DMS 273 treated with DMSO at 0.1 percent for 48 hours (cell line): ENCODE measurements at places on chromosomes 6 and 20.
A peak's percentile ranks its signal among the peaks of the same experiment; 100 is the strongest.

- DNase-seq, result no peak
Measured at GRCh38 chr6:818196-818595, 125.3 kb upstream of the EXOC2 start.

DNA sequence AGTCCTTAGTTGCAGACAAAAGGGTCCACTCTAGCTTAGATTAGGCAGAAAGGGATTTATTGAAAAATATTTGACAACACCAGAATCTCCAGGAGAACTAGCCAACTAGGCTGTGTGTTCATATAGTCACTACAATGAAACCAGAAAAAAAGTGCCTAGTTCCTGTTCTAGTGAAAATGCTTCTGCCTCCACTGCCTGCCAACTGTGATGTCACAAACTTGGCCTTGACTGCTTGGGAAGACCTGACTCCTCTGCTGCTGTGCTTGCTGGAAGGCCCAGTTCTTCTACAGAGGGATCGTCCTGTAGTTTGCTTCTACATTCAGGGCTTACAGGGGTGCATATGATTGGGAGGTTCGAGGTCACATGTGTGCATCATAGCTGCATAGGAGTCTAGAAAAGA, 40.3 kb upstream of the XRN2 start:
- DNase-seq, result no peak

- DNase-seq, result no peak
Measured at GRCh38 chr6:128500014-128500413, 20.4 kb downstream of the PTPRK start.

- DNase-seq, result no peak
Measured at GRCh38 chr6:132007474-132008190, 56.5 kb upstream of the CCN2 start.

DNA sequence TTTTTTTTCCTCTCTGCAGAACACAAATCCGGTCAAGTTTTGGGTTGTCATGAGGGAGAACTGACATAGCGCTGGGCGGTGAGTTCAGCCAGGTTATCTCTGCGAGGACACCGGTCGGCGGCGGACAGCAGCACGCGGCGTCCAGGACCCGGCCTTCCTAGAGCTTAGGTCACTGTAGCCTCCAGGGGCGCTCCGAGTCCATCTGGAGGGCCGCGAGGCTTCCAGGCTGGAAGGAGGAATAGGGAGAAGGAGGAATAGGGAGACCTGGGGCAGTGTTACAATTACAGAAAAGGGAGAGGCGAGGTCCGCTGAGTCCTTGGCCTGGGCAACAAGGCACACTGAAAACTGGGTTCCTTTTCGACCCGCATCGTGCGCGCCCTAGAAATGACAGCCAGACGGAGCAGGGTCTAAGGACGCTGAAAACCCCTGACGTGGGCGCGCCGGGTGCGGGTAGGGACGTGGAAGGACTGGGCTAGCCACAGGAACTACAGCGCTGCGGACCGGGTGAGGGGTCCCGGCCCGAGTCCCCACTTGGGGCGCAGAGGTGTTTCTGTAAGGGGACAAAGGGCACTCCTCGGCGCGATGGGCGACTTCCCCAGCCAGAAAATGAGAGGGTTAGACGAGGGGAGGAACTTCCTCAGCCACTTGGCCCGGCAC, 536 bp upstream of the FNDC1 start:
- no peak for DNase-seq

GRCh38 chr20:52016022-52016421, 175.6 kb downstream of the ZFP64 start:
- no peak for DNase-seq

GRCh38 chr20:297925-298775, 780 bp downstream of the ZCCHC3 start:
- DNase-seq, result peak; percentile 11

DNA sequence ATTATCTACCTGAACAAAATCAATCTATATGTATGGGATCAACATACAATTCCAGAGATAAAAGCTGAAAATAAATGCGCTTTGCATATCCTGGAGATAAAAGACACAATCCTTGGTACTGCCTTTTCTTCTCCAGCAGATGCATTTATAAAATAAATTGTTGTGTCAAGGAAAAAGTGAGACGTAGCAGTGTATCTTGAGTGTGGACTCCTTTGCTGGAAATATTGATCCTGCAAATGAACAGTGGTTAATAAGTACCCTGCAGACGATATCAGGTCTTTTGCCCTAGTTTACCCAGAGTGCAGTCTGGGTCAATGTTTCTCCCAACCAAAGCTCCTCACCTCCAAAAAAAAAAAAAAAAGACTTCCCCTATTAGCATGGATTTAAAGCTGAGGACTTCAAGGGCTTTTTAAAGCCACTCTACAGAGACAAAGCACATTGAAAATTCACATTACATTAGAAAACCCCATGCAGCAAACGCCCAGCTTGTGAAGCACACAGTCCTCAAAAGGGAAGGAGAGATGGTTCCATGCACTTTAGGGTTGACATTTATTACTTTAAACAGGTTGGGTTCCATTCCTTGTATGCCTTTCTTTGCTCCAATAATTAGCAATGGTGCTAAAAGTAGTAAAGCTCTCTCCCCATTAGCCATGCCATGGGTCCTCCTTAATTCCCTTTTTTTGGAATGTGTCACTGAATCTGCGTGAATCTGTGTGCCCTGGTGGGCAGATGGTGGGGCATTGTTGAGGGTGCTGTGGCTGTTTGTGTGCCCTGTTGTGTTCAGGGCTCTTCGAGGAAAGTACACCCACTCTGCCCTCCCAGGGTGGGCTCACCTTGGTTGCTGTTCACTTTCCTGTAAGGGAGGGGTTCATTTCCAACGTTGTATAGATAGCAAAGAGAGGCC, 21.1 kb downstream of the FOXA2 start:
- DNase-seq, result no peak

DNA sequence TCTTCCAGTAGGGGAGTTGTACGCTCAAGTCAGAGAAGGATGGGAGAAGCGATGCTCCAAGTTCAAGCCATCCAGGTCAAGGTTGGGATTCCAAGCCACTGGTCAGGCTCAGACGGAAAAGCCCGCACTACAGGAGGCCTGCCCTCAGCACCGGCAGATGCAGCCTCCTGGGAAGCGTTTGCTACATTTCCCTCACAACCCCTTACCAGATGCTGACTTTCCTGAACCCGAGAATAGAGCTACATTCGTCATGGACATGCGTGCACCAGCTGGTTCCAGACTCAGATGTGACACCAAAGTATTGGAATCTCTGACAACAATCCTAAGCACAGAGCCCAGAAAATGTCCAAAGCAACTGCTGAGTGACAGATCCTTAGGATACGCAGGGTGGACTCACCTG, 174.8 kb downstream of the SASH1 start:
- DNase-seq, result no peak

DNA sequence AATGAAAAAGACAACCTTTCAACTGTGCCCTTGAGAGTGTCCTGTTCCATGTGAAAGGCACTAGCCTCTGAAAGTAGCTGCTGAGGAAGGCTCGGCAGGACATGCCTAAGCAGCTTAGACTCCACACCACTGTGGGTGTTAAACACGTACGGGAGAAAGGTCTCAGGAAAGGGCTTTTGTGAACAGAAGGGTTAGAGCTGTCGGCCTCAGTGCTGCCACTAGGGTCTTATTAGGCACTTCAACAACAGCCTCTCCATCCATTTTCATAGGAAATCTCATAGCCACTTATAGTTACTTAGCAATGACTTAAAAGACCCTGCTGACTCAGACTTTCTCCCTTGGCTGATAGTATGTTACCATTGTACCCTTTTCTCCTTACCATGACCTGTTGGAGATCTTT, 662.8 kb downstream of the TBC1D32 start:
- DNase-seq, result no peak

DNA sequence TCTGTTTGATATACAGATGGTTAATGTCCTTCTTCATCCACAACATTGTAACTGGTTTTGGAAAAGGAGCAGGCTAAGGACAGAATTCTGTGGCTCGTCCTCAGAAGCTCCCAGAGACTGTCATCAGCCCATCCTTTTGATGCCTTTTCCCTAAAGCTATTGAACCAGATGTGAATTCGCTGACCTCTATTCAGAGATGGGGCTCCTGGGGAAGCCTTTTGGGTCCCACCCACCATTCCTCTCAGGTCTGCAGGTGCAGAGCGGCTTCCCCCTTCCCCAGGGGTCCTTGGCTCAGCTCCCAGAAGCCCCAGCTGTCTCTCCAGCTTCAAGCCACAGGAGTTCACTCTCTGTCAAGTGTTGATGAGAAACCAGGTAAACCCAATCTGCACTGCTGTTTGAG, 191.7 kb downstream of the SMOC2 start:
- DNase-seq, result no peak

DNA sequence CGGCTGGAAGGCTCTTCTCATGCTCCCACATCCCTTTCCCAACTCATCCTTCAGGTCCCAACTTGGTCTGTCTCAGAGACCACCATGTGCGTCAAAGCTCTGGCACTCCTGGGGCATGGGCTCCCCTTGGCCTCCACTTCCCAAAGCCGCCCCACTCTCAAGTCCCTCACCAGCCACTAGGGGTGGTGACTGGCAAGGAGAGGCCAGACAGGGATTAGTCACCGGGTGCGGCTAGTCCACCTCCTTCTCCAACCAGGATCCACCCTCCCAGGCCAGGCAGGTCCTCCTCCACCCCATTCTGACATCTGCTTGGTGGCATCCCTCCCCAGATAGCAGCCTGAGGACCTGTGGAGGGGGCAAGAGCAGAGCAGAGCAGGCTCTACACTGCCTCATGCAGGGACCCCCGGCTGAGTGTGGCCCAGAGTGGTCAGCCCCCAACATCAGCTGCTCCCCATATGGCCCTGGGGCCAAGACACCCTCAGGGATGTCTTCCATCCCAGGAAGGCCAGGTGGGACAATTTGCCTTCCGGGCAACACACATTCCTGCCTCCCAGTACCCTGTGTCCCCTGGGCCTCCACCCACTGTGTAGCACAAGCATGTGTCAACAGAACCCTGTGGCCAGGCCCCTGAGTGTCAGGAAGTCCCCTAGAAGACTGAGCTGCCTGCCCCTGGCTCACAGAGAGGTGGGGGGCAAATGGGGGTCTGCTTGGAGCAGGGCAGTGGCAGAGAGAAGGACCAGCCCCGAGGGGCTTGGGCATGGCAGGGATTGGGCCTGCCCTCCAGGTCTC, 29.2 kb downstream of the YTHDF1 start:
- no peak for DNase-seq

DNA sequence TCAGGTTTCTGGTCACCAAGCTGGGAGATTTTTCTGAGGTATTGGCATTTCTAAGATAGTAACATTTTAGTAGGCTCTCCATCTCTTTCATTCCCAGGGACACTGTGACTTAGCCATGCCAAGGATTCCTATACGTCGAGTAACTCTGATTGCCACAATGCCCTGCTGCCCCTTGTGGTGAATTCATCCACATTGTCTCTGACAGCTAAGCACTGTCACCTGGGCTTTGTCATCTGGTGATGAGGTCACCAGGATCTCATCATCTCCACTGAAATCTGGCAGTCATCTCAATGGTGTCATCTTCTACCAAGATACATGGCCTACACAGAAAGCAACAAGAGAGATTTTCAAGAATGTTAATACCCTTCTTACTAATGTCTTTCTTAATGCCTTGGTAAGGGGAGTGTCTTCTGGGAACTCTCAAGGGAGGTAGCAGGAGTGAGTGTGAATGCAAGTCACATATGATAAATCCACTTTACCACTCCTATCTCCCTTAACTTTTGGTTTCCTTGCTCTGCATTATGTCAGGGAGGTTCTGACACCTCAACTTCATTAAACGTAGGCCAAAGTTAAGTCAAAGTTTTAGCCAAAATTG, 246.7 kb downstream of the CD109 start:
- no peak for DNase-seq

- DNase-seq, result no peak
Measured at GRCh38 chr6:41679696-41680095, 41.4 kb downstream of the MDFI start.

- no peak for DNase-seq
Measured at GRCh38 chr20:18988701-18989100, 175.1 kb downstream of the SCP2D1 start.

DNA sequence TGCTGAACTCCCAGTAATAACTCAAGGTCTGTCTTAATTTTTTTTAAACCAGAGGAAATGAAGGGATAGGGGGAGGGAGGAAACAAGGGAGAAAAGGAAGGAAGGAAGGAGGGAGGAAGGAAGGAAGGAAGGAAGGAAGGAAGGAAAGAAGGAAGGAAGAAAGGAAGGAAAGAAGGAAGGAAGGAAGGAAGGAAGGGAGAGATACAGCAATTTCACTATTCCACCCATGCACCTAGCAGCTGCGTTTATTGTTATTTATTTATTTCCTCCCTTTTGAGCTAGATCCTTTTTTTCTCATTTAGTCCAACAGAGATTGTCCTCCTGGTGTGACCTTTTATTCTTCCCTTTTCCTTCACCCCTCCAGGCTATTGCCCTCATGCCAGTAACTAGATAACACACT, 97.6 kb downstream of the PKHD1 start:
- no peak for DNase-seq

- no peak for DNase-seq
Measured at GRCh38 chr6:71621918-71622519, 264.3 kb upstream of the RIMS1 start.

- DNase-seq, result no peak
Measured at GRCh38 chr20:771741-772464, 3.6 kb upstream of the SLC52A3 start.
